ENCODE measurements at places on chromosomes 4 and X. TPM values are rescaled to one million over a fixed set of nuclear protein-coding genes. Genes with fewer than 3 reads are reported as not detected.

GRCh38 chrX:7346021-7346420 lies 198.1 kb upstream of the PUDP start:
- no peak for DNase-seq

- no peak for DNase-seq
These were observed 86.1 kb downstream of the HNRNPD start for GRCh38 chr4:82287720-82288119.

GRCh38 chrX:104255465-104255864 lies 732 bp upstream of the ESX1 start:
- DNase-seq = no peak

DNA sequence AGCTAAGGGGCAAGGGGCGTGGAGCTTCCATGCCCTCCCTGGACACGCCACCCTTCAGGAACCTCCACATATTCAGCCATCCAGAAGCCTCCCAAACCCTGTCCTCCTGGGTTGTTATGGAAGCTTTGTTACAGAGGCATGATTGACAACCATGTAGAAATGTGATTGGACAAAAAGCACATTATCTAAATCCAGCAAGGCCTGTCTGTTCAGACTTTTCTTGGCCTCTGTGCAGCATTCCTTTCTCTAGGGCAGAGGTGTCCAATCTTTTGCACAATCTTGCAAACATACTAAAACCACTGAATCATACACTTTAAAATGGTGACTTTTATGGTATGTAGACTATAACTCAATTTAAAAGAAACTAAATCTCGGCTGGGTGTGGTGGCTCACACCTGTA lies 12.7 kb downstream of the STEEP1 start:
- DNase-seq = no peak

Gene TEX13C
- total RNA-seq = not detected

Gene GPRASP2
- total RNA-seq = 11.5 TPM

Gene CT45A1
- not detected for total RNA-seq

Gene RNF175
- total RNA-seq = not detected

Gene GAGE12E
- total RNA-seq = not detected
